Choroid plexus epithelial cell (primary cell): ENCODE measurements at places on chromosomes 1 and 21.

DNA sequence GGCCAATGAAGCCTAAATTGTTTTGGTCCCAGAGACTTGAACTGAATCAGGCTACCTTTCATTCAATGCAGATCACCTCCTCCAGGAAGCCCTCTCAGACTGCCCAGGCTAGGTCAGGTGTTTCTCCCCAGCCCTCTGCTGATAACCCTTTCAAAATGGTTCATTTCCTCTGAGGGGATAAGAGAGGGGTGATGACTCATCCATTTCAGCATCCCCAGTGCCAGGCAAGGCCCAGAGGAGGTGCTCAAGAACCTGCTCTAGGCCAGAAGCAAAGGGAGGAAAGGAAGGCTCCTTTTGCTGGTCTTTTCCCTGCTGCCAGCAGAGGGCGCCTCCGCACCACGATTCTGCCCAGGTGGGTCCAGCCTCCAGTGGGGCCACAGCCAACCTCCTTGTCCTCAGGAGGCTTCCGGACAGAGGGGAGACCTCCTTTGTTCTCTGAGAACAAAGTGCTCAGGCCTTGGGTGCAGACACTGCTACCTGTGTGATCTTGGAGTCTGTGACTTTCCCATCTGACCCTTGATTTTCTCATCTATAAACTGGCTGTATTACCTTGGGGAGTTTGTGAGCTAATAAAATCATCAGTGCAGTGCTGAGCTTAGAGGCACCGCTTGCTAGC is 45.3 kb upstream of the ARHGEF10L start:
- DNase-seq = peak; percentile 70

- no peak for DNase-seq
These were observed 197.8 kb downstream of the MATN1 start for GRCh38 chr1:30525631-30525970.

DNA sequence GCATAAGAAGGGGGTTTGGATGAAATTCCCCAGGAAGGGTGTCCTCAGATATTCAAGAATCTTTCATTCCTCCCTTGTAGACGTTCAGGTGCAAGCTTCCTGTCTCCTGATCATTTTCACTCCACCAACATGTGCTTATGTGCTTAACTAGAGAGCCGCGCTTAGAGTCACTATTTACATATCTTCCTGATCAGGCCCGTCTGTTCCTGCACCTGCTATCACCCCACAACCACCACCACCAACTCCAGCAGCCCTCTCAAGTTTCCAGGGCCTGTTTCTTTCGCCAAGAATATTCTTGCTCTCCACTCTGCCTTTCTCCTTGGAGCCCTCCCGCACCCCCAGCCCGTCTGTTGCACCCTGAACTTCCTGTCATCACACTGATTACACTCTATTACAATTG is 113.4 kb downstream of the SPSB1 start:
- no peak for DNase-seq

DNA sequence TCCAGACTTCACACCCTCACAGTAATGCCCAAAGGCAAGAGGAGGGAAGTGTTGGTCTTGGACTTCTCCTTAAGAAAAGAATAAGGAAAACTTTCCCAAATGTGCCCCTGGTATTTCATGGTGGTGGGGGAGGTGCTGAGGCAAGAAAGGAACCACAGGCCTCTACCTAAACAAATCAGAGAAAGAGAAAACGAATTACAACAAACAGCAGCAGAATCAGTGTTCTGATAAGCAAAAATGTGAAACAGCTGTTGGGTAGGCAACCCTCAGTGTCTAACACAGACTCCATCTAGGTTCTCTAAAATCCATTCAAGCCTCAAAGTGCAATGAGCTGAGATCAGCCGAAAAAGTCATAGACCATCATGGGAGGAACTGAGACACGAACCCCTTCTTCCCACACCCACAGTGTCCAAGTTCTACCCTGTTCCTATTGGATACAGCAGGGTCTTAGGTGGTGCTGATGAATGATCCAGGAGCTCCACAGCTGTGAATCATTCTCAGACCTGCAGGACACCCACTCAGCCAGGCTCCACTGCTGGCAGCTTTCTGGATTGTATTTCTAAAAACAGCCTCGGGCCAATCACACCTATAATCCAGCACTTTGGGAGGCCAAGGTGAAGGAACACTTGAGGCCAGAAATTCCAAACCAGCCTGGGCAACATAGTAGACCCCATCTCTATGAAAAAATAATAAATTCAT is 149.1 kb downstream of the PLPP3 start:
- no peak for DNase-seq

- no peak for DNase-seq
These were observed 11.4 kb upstream of the FAM163A start for GRCh38 chr1:179731643-179732042.

DNA sequence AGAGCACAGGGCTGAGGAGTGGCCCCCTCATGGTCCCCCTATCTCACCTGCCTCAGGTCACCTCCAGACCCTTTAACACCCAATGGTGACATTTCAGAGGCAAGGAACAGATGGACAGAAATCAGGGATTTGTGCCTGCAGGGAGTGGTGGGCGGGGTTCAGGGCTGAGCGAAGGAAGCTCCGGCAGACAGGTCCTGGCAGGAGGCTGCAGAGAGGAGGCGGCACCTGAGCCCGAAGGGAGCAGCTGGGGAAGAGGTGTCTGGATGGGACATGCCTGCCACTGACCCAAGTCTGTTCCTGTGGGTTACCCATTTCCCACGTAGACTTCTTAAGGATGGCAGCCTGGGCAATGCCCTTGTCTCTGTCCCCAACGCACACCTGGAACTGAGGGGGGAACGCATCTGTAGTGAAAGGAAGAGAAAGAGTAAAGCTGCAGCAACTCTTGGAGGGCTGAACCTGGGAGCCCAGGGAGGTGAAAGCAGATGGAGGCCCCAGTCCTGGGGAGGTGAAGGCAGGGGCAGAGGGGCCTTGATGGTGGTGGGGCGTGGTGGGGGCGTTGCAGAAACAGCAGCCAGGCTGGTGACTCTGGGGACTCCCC is 61.6 kb upstream of the ADARB1 start:
- DNase-seq = no peak

GRCh38 chr21:38280454-38280853 is 23.7 kb downstream of the KCNJ15 start:
- peak; percentile 43 for DNase-seq

DNA sequence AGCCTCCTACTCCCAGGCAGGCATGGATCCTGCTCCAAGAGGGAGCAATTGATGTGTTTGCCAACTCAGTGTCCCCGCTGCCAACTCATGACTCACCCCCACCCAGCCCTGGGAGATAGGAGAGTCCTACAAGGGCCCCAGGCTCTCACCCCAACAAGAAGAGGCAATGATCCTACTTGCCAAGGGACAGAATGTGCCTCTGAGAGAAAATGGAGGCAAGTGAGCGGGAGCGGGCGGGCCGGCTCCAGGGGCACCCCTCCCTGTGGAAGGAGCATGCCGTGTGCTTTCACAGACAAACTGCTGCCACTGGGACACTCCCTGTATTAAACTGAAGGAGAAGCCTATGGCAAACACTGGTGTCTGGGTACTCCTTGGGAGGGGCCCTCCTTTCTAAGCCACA is 16.7 kb downstream of the PKP1 start:
- no peak for DNase-seq

DNA sequence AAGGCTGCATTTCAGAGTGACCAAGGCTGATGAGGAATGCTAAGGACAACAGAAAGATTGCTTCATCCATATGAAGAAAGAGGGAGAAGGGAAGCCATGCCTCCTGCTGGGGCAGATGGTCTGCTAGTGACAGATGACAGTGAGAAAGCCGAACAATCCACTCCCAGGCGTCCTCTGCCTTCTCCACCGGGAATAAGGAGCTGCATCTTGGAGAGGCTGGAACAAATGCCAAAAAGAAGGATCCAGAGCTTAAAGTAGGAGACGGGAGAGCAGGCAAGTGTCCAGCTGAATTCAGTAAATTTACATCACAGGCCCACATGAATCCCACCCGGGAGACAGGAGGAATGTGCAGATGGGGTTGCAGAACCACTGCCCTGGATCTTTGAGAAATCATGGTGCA is 33.4 kb downstream of the DDX20 start:
- peak; percentile 10 for DNase-seq

- DNase-seq = no peak
These were observed 6.1 kb downstream of the LCK start for GRCh38 chr1:32257227-32257508.

DNA sequence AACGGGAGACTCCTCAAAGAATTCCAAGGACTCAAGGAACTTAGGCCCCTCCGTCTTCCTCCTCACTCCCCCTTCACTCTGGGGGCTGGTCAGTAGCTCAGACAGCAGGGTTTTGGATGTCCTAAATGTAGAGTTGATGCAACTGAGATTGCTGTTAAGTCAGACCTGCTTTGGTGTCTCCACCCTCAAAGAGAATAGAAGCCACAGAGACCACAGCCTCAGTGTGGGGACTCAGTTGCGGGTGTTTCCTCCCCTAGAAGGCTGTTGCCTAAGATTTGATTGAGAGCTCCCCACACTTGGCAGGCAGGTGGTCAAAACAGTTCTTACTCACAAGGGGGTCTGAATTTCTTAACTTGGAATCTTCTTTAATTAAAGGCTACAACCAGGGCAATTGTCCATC is 7.6 kb downstream of the MAN1C1 start:
- DNase-seq = no peak

DNA sequence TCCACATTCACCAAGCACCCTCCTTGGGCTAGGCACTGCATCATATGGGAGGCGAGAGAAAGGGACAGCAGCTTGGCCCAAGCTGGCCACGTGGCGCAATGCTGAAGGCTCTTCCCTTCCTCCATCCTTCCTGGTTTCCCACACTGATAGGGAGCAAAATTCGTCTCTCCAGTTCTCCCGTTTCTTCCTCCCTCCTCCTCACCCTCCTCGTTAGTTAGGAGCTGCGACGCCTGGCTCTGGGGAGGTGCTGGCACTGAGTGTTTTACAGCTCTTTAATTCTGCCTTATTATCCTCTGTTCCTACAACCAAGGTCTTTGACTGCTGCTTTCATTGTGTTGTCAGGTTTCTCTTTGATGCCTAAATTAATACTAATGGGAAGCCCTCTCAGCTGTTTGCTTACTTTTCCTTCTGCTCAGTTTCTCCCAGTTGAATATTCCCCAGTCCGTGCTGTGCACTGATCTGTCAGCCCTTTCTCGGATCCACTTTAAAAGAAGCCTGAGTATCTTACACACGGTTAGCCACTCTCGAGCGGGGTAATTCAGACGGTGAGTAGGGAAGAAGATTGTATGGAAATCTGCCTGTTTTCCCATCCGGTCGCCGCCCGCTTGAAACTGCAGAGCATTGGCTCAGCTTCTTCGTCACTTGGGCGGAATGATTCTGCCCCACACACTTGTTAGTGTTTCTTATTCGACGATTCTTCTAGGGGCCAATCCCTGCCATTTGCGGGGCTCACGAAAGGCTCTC is 56.2 kb upstream of the SMYD2 start:
- DNase-seq = peak; percentile 39

- no peak for DNase-seq
These were observed 6.2 kb downstream of the COQ8A start for GRCh38 chr1:226946285-226946684.

DNA sequence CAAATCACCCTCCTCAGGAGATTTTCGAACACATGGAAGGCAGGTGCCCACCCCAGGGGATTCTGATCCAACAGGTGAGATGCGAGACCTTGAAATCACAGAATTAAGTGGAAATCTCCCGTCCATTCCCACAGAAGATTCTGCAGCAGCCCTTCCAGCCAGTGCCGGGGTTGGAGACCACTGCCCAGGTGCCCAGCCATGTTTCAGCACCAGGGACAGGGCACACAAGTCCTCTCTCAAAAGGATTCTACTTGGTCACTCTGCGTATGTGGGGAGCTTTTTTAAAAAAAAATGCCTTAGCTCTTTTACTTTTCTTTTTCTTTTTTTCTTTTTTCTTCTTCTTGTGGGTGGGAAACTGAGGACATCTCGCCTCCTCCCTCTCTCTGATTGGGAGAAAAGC is 80.7 kb downstream of the VWA5B1 start:
- peak; percentile 23 for DNase-seq

DNA sequence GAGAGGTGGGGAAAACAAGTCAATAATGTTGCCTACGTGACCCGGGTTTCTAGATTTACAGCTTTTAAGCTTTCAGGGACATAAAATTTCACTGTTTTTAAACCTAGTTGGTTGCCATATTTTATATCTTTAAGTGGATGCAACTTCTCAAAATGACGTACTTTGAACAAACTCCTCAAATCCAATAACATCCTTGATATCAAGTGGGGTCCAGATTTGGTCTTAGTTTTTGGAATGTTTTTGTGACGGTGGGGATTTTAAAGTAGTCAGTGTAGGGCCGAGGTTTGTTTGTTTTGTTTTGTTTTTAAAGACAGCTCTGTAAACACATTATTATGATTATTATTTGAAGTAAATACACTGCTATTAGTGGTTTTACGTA is 453 bp downstream of the CDKN2C start:
- no peak for DNase-seq

- peak; percentile 47 for DNase-seq
These were observed 574 bp downstream of the ITPKB start for GRCh38 chr1:226738421-226738994.

- DNase-seq = peak; percentile 71
These were observed 7.5 kb upstream of the WNT3A start for GRCh38 chr1:227999056-227999930.

DNA sequence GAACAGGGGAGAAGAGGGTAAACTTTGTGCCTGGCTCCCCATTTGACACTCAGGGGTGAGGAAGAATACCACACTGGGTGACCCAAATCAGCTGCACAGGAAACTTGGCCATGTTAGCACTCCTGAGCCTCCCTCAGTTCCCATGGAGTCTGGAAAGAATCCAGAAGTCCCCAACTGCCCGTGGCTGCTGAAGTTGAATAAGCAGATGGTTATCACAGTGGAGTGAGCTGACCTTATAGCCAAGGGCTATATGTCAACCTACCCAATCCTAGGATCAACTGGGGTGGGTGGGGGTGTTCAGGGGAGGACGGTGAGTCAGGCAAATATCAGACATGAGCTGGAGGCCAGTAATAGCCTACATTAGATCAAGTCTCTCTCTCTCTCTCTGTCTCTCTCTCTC is 20.4 kb downstream of the KCNH1 start:
- DNase-seq = no peak

GRCh38 chr1:212607913-212608391 is 609 bp upstream of the ATF3 start:
- DNase-seq = no peak

DNA sequence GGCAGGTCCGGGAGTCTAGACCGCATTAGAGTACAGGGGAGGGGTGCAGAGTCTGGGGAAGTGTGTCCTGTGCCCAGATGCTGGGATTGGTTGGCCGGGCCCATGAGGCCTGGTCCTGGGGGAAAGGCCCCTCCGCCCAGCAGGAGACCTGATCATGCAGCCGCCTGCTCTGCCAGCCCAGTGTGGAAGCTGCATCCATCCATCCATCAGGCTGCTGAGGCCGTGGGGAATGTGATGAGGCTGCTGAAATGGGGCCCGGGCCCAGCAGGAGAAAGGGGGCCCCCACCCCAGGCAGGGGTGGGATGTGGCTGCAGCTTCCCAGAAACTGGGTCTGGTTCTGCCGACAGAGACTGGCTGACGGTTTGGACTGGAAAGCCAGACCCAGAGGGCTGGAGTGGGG is 37.2 kb downstream of the EPHA2 start:
- no peak for DNase-seq

- no peak for DNase-seq
These were observed 36.8 kb upstream of the DUSP10 start for GRCh38 chr1:221778535-221779142.

GRCh38 chr1:61337037-61337436 is 254.7 kb downstream of the NFIA start:
- DNase-seq = no peak

- DNase-seq = no peak
These were observed 15.1 kb upstream of the HEATR1 start for GRCh38 chr1:236619398-236619797.
